ENCODE measurements at places on chromosomes 16 and 17. TPM values are rescaled to one million over a fixed set of nuclear protein-coding genes. Genes with fewer than 3 reads are reported as not detected.

DNA sequence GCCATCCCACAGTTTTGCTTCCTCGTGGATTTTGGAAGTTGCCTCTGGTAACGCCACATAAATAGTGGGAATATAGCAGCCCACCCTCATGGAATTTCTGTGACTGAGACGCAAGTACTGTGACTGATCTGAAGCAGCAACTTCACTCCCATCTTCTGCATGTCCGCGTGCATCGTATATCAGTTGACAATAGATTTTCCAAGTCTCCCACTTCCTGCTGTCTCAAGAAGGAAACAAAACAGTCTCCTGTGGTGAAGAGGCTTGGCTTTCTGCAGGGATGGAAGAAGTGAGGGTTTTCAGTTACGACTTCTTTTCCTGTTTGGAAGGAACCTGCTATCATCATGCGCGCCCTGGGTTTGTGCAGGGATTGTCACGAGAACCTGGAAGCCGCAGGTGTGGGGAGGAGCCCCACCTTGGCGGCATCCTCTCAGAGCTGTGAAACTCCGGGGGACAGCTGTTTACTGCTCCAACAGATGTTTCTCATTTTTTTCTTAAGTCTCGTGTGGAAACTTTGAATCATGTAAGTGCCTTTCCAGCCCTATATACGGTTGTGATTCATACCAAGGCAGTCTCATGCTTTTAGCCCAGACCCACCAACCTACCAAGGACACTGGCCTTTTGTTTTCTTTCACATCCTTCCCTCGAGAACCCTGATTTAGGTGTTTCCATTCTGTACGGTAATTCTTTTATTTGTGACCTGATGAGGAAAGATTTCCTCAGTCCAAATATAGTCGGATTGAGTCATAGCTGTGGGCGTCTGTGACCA, 57.5 kb downstream of the WIPI1 start:
- DNase-seq: no peak

GRCh38 chr16:49116873-49117272, 164.8 kb downstream of the CBLN1 start:
- no peak for DNase-seq

- no peak for DNase-seq
Measured at GRCh38 chr17:53942436-53942835, 119.7 kb downstream of the KIF2B start.

DNA sequence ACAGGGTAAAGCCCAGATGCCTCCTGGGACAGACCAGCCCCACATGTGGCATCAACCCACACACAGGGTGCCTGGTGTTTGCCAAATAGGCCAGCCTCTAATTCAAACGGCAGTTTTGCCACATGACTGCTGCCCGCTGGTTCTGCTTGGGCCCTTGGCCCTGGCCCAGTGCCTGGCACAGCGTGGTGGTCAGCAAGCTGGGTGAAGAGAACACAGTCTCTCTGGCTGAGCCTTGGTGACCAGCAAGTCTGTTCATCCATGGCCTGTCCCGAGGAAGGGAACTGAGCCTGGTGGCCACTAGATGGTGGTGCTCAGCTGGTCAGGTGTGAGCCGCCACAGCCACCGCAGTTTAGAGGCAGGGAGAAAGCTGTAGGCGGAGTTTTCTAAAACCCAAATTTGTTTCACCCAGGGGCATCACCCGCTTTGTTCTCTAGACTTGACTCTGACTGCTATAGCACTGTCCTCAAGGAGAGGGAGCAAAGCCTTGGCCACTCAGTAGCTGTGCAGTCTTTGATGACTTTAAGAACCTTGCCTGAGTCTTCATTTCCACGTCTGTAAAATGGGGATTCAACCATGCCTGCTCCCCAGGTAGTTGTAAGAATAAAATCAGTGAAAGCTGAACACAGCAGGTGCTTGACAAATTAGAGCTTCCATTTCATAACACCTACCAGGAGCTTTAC, 4.7 kb upstream of the GFAP start:
- peak; percentile 90 for DNase-seq

DNA sequence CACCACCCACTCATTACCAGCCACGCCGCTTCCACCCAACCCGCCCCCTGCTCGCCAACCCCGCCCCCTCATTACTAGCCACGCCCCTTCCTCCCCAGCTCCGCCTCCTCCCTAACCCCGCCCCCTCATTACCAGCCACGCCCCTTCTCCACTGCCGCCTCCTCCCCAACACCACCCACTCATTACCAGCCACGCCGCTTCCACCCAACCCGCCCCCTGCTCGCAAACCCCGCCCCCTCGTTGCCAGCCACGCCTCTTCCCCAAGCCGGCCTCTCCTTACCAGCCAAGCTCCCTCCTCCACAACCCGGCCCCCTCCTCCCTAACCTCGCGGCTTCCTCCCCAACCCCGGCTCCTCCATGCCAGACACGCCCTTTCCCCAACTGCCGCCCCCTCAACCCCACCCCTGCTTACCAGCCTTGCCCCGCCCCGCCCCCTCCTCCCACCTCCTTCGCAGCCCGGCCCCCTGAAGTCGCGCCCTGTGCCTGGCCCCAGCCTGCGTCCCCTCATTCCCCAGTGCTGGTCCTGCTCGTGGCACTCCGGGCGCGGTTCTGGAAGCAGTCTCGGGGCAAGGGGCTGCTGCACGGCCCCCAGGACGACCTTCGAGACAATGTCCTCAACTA, 7.3 kb downstream of the SLC22A31 start:
- DNase-seq: peak; percentile 29

DNA sequence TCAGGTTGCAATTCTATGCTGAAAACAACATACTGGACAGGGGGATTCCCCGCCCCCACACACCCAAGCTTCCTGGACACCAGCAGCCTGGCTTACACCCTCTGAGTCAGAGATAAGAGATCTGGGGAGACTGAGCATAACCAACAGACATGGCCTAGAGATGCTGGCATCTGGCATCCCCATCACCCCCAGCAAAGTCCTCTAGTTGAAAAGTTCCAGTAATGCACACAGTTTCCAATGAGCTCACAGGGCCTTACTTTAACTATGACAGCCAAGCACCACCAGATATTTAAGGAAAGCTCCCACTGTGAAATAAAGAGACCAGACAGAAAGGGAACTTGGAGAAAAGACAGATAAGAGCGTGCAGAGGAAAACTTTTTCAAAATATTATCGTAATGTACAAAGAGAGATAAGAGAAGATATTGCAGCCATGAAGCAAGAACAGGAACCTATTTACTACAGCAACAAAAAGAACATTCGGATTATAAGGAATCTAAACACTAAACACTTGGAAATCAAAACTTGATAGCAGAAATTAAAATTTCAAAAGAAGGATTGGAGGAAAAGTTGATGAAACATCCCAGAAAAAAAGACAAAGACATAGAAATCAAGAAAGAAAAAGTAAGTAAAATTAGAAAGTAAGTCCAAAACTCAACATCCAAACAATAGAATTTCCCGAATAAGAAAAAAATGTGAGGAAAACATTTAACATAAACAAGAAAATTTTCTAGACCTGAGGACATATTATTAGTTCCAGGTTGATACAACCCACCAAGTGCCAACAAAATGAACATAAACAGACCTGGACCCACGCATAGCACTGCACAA, 17.2 kb upstream of the ALOX15 start:
- no peak for DNase-seq

- DNase-seq: no peak
Measured at GRCh38 chr16:8430401-8430800, 159.9 kb downstream of the TMEM114 start.

DNA sequence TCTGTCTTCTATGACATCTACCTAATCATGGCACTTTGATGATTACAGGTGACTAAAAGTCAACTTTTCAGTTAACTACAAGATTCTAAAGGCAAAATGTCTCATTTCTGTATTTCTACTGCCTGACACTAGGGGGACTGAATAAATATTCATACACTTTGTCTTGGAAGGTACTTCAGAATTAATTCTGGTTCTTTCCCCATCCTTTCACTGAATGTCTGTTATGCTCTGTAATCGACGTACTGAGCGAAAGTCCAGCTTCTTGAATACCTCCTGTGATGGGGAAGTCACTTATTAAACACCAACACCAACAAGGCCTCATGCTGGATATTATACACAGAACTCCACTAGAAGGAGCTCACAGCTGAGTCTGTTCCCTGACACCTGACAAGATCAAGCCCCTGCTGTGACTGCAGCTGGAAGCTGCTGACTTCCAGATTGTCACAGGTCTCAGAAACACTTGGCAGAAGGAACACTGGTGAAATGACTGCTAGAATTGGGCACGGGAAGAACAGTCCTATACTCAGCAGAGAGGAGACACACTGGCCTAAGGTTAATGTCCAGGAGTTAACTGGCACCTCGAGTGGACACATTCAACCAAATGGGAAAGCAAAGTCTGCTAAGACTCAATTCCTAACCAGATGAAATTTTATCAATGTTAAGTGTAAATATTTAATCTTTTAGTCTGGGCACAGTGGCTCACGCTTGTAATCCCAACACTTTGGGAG, 31.9 kb downstream of the CMC2 start:
- DNase-seq: no peak

The GAS2L2 gene
- not detected for total RNA-seq
